AG08396 (cell line): ENCODE measurements at places on chromosomes 5 and 9.

- no peak for DNase-seq
Observed at GRCh38 chr9:112446080-112446479, 40.5 kb upstream of the KIAA1958 start.

- no peak for DNase-seq
Observed at GRCh38 chr9:69757996-69758675, 1.7 kb downstream of the PTAR1 start.

DNA sequence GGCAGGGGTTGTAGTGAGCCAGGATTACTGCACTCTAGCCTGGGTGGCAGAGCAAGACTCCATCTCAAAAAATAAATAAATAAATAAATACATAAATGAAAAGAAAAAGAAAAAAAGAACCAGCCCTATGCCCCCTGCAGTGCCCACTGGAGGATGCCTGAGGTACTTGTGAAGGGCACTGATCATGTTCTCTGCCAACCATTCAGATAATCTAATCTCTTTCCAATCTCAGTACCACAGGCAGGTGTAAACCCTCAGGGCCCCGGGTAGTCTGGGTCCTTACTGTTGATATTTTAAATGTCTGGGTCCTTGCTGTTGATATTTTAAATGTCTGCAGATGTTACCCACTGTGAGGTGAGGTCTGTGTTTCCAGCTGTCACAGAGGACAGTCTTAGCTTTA is 321.8 kb upstream of the ADCY2 start:
- no peak for DNase-seq

DNA sequence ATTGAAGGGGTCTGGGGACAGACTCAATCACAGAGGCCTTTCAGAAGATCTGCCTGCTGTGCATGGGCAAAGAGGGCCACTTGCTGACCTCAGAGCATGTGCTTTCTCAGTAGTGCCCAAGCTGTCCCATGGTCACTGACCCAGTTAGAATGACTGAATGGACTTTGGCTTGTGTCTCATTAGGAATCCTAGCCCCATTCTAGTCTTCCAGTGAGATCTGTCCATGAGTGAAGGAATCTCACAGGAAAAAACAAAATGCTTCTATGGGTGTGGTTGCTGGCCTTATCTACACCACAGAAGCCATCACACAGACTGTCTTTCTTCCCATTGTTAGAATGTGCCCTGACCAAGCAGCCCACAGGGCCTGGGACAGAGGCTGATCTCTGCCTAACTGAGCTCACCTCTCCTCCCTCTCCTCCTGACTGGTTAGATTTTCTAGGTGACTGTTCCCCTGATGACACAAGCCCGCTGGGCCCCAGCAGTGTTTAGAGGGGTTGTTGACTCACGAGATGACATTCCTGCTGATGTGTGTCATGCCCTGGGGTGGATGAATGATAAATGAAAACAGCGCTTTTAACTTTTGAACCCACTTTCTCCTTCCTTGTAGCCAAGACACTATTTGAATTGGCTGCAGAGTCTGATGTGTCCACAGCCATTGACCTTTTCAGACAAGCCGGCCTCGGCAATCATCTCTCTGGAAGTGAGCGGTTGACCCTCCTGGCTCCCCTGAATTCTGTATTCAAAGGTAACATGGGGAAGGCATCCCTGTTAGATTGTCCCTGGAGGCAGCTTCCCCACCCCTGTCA is 24.8 kb downstream of the TGFBI start:
- peak; percentile 85 for DNase-seq

DNA sequence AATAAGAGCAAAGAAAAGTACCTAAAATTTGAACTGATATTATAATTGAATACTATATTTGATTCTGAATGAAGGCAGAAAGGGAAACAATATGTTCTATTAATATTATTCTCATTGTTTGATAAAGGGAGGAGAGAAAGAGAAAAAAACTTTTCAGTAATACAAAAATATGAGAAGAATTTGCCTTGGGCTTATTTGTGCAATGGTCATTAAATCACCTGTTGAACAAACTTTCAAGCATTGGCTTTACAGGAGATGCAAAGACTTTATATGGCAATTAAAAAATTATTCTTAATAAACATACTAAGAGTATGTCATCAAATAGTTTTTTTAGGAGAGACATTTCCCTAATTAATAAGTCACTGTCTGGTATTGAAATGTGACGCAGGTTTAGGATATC is 85.0 kb downstream of the CSNK1G3 start:
- no peak for DNase-seq

DNA sequence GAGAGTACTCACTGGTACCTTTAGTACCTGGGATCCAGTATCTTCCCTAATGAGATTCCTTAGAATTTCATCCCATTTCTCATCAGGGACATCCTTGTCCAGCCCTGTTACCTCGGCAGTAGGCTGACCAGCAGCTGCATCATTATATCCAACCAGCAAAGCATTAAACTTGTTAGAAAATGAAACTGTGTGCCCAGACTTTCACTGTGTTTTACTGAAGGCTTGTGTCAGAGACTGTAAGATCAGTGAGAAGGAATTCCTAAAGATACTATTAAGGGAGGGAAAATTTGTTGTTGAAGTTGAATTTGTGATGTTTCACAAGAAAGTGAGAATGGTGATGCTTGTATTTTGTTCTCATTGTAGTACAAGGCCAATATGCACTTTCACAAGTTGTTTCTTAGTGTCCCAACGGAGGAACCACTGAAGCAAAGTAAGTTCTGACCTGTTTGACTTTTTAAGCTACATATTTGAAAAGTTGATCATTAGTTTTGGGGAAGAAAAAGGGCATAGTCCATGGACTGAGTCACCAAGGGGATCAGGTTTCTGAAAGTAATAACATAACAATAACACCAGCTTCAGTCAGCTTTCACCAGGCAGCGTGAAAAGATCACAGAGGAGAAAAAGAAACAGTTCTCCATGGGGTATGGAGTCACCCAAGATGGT is 48.8 kb downstream of the GRAMD2B start:
- DNase-seq: peak; percentile 63

- no peak for DNase-seq
Observed at GRCh38 chr9:83425240-83425639, 113.0 kb downstream of the FRMD3 start.

DNA sequence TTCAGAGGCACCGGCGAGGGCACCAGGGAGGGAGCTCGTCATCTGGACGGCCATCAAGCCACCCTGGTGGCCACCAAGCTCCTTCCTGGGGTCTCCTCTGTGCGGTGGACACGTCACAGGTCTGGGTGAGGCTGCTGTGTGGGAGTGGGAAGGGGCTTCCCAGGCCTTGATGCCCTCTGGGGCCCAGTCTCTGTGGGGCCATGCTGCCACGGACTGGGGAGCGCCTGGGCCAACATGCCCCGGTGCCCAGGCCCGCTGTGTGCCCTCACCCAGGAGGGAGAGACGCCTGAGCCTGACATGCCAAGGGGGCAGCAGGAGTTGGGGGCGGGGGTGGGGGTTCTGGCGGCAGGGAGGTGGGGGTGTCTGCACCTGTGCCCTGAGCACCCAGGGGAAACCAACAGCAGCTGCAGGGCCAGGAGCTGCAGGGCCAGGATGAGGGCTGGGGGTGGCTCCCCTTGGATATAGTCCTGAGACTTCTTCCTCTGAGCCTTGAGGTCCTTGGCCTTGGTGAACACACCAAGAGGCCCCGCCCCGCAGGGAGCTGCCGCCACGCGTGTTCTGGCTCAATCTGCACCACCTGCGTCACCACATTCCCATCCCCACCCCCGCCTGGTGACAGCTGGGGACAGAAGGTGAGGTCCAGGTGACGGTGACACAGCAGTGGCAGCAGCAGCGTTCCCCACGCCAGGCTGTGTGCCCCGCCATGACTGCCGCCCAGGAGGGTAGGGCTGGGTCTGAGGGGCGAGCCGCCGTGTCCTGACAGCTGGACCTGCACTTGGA is 15.3 kb upstream of the SEC16A start:
- no peak for DNase-seq

GRCh38 chr5:64018966-64019365 is 56.7 kb upstream of the HTR1A start:
- DNase-seq: no peak

DNA sequence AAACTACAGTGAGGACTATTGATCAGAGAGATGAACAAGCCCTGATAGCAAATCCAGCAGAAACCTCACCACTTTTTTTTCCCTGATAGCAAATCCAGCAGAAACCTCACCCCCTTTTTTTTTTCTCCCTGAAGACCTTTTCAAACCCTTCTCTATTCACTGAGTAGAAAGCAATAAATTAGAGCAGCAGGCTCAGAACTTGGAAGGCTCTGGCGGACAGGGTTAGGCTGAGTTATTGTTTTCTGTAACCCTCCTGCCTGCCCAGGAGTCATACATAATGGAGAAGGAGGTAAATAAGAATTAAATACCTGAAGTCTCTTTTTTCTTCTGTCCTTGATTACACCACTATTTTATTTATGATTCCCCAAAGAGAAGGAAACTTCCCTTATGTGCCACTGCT is 136.3 kb upstream of the SNX2 start:
- no peak for DNase-seq

DNA sequence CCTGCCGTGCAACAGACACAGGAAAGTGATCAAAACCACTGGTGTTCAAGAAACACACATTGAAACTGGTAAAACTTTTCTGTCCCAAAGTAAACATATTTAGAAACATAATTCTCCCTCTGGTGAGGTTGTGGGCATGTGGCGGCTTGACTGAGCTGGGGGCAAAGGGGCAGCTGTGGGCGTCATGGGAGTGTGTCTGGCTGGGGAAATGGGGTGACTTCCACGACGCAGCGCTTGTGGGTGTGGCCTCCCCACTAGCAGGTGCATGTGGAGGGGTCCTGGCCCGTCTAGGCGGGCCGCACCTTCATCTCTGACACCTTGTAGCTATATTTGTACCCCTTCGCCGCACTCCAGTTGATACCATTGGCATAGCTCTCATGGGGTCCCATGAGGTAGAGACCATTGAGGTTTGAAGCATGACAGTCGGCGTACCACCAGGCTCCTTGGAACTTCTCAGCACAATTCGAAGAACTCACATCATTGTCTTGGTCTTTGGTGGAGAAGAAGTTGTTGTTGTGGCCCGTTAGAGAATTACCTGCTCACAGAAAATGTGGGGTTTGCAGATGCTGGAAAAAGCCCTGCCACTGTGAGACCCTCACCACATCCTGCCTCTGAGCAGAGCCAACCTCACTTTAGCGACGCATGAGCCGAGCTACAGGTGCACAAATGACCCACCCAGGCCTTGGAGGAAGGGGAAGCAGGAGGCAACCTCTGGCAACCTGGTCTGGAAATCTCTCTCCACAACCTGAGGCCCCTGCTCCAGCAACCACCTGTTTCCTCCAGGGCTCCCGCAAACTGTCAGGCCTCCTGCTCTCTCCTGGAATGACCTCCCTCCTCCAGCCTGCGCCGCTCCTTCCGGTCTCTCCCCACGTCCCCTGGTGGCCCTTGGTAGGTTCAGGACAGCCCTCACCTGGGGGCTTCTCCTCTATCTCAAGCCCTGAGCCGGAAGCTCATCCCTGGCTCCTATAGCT is 7.9 kb downstream of the FCN1 start:
- no peak for DNase-seq

GRCh38 chr5:135158982-135159381 is 125.0 kb upstream of the PITX1 start:
- DNase-seq: no peak

GRCh38 chr5:142561486-142562097 is 124.3 kb downstream of the FGF1 start:
- peak; percentile 12 for DNase-seq

GRCh38 chr5:91160714-91161285 is 222.3 kb downstream of the ARRDC3 start:
- DNase-seq: no peak

GRCh38 chr5:79111960-79112702 is 522 bp downstream of the BHMT start:
- DNase-seq: no peak

- no peak for DNase-seq
Observed at GRCh38 chr5:144469106-144469505, 298.4 kb downstream of the KCTD16 start.

GRCh38 chr5:159490507-159490906 is 160.2 kb upstream of the IL12B start:
- no peak for DNase-seq

DNA sequence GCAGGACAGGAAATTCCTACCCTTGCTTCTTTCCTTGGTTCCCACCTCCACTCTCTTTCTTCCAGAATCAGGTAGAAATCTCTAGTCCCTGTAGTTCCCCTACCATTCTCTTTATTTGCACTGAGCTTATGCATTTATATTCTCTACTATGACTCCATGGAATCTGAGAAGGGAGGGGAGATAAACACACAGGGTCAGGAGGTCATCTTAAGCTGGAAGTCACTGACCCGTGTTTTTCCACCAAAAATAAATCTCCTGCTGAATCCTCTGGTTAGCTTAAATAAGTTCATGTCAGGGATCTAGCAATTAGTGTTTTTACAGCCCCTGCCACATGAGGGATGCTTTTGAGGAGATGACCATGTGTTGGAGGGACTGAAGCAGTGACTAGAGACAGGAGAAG is 3.7 kb downstream of the ACTL7B start:
- no peak for DNase-seq

- DNase-seq: no peak
Observed at GRCh38 chr5:53902296-53902907, 342.0 kb downstream of the NDUFS4 start.

DNA sequence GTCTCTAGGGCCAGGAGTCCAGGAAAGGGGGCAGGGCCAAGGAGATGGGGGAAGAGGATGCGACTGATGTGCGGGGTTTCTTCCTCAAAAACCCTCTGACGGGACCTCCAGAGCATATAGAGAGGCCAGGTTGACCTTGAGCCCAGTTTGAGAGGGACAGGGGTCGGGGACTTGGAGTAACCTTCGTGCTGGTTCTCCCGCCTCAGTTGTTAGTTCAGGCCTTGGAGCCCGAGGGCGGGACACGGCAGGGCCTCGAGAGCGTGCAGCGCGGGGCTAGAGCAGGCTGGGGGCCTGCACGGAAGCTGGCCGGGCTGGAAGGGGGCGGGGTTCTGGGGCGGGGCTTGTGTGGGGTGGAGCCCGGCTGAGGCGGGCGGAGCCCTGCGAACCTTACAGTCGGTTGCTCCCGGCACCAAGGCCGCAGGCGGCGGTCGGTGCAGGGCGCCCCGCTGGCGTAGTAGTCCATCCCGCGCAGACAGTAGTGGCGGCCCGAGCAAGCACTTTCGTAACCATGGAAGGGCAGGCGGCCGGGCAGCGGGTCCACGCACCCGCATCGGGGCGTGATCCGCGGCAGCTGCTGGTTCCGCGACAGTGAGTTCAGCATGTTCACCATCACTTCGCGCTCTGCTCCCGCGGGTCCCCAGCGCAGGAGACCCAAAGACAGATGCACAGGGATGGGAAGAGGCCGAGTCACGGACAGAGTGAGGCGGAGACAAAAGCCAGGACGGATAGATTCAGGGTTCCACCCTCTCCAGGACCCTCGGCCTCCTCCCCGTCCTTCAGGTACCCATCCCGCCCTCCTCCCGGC is 4.0 kb upstream of the MYORG start:
- peak; percentile 96 for DNase-seq

- DNase-seq: peak; percentile 68
Observed at GRCh38 chr5:177071666-177072385, 14.9 kb upstream of the FGFR4 start.
